Naive B cell (primary cell): ENCODE measurements at places on chromosomes 12 and 14. TPM values are rescaled to one million over a fixed set of nuclear protein-coding genes. Genes with fewer than 3 reads are reported as not detected.

GRCh38 chr12:84341467-84342193, 571.0 kb downstream of the SLC6A15 start:
- no peak for DNase-seq

GRCh38 chr14:21454843-21455544, 929 bp downstream of the CHD8 start:
- no peak for DNase-seq

GRCh38 chr14:105141486-105142281, 26.9 kb downstream of the JAG2 start:
- DNase-seq = no peak

DNA sequence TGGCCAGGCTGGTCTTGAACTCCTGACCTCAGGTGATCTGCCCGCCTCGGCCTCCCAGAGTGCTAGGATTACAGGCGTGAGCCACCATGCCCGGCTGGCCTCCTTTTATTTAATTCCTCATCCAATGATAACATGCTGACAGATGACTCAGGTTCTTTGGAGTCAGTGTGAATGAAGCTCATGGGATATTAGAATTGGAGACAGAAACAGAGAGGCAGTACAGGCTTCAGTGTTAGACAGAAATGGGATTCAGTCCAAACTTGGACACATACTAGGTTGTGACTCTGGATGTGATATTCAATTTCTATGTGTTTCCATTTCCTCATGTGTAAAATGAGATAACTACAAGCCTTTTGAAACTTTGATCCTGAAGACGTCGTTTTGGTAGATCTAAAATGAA, 47.3 kb downstream of the PDE3A start:
- DNase-seq = no peak

ALDH1L2 gene
- not detected for polyA plus RNA-seq

NINJ2 gene
- polyA plus RNA-seq = 9.6 TPM

NEUROD4 gene
- not detected for polyA plus RNA-seq

TMEM30B gene
- 0.07 TPM for polyA plus RNA-seq
